GM10248 (cell line): ENCODE measurements at places on chromosomes 12 and 14.

DNA sequence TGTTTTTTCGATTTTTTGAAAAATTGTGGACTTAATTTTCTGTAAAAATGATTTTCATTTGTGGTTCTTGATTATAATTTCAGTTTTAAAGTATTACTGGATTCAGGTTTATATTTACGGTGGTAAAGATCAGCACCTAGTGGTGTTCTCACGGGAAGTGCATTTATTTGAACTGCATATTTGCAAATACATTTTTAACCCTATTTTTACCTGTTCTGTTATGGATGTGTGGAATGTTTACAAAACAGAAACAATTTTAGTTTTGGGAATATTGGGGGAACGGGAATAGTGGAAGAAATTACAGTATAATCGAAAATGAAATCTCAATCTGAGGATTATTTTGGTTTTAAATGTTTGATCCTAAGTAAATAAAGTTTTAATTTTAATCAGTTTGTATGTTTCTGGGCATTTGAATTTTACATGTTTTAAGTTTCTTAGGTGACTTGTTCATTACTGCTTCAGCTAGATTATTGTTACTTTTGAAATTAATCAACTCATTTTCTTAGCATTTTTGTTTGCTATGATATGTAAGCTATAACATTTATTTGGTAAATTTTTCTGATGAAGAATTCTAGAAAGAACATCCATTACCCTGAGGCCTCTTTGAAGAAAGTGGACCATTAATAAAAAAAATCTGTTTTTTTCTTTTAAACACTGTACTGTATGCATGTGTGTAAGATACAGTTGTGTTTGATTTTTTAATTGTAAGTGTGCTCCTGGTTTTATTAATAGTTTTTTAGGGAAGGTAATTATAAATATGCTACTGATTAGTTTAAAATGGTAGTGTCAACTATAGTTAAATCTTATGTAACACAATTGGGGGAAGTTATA lies 942 bp downstream of the ATF7IP start:
- DNase-seq = no peak

DNA sequence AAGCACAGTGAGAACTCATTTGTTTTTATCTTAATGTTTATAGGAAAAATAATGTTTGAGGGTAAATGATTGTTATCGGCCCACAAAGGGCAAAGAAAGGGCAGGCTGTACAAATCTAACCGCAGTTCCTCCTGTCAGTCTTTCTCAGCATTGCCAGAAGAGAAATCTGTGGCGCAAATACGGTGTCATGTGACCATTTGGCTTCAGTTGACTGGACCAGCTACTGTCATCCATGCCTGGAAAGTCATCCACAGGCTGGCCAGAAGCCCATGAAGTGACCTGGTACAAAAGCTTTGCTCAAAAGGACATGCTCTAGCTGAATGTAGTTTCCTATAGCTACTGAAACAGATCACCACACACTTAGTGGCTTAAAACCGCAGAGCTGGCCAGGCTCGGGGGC lies 43.6 kb downstream of the HCAR2 start:
- no peak for DNase-seq

DNA sequence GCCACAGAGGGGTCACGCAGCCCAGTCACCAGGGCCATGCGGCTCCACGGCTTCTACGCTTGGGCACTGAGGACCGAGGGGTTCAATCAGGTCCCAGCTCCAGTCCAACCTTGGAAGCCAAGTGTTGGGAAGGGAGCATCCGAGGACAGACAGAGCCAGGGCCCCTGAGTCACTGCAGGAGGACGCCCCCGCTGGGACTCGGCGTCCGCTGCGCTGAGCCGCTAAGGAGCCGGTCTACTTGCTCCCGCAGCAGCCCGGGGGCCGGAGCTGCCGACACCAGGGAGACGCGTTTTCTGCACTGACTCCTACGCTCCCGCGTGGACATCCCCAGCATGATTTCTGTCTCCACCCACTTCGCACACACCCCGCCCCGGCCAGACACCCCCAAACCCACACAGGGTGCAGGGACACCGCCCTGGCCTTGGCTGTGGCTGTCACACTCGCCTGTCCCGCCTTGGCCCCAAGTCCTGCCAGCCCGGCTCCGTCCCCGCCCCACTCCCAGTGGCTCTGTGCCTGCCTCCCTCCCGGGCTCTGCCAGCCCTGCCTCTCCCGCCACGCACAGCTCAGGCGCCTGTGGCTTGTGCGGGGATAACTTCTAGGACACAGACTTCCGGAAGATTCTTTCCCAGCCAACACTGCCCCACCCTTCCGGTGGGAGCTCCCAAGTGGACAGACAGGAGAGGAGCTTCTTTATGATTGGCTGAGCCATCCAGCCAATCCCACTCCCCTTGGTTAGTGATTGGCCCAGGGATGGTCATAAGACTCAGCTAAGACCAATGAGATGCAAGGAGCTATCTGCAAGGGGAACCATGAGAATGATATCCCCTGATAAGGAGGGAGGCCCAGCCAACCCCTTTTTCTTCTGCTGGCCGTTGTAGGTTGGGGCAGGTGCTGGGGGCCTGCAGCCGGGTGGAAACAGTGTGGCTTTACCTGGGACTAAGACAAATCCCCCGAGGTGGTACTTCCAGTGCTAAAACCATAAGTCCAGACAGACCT lies 118.9 kb upstream of the SFSWAP start:
- DNase-seq = no peak

DNA sequence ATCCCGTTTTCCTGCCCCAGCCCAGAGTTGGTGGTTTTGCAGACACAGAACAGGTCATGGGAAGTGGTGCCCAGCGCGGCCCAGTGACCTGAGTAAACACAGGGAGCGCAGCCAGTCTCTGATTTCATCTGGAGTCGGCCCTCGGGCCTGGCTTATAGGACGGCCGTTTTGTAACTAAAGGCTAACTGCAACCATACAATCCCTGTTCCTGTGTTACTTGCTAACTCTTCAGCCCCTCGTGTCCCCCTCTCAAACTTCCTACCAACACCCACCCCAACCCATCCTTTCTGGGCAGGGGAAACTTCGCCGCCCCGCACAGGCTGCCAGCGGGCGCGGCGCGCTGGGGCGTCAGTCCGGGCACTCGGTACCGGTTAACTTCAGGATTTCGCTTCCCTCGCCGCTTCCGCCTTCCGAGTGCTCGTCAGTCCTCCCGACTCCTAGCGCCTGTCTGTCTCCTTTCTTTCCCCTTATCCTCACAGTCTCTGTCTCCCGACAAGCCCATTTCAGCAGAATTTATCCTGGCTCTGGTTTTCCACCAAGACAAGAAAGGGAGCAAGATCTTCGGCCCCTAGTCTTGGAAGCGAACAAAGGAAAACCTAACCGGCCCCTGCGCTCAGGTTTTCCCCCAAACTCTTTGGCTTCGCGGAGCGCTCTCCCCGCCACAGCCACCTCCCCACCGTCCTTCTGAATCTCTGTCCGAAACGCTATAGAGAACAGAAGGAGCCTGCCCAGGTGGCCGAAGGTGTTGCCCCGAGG lies 2.0 kb downstream of the SIX1 start:
- DNase-seq = no peak

DNA sequence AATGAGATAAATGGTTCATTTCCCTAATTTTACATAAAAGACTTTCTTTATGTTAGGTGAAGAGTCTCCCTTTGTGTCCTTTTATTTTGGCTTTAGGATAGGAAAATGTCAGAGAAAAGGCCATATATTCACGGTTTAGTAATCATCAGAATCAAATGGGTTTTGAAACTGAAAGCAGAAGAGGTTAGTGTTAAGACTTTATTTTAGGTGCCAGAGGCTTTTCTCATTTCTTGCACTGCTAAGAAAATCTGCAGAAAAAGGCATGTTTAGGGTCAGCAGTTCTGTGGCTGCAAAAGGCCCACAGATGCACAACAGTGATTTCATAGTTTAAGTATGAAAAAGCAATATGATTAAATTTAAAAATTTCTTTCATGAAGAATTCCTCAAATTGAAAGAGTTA lies 80.4 kb upstream of the SINHCAF start:
- peak; percentile 68 for DNase-seq

DNA sequence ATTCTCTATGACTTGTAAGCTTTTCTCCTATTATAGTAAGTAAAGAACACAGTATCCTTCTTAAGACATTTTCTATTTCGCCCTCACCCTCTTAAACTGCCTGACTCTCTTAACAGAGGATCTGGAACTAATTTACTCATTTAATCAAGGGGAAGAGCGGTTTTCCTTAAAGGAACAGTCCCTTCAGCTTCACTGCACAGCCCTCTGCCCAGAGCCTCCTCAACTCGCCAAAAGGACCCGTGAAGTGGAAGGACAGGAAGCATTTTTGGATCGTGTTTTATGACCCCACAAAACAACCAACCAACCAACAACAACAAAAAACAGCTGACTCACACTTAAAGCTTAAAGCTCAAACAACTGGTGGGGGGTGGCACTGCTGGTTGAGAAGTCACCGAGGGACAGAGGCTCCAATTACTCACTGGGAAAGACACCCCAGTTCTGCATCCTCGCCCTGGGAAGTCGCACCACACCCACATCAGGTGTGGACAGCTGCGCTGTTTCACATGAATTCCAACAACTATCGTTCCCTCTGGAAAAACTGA lies 35.7 kb downstream of the NID2 start:
- DNase-seq = no peak

GRCh38 chr14:22434901-22435550 lies 154.0 kb downstream of the DAD1 start:
- DNase-seq = no peak

GRCh38 chr14:47596232-47596631 lies 79.2 kb downstream of the MDGA2 start:
- DNase-seq = no peak

- DNase-seq = no peak
Observed at GRCh38 chr12:46824709-46825108, 1.1 kb downstream of the SLC38A4 start.

GRCh38 chr12:112468046-112468445 lies 49.3 kb downstream of the PTPN11 start:
- DNase-seq = no peak
